Activated CD8-positive, alpha-beta T cell treated with anti-CD3 and anti-CD28 coated beads, Interleukin-2, amount 10 ng/mL, durations not matched to agents 7 days and 5 days (primary cell): ENCODE measurements at places on chromosomes 16 and 17.

DNA sequence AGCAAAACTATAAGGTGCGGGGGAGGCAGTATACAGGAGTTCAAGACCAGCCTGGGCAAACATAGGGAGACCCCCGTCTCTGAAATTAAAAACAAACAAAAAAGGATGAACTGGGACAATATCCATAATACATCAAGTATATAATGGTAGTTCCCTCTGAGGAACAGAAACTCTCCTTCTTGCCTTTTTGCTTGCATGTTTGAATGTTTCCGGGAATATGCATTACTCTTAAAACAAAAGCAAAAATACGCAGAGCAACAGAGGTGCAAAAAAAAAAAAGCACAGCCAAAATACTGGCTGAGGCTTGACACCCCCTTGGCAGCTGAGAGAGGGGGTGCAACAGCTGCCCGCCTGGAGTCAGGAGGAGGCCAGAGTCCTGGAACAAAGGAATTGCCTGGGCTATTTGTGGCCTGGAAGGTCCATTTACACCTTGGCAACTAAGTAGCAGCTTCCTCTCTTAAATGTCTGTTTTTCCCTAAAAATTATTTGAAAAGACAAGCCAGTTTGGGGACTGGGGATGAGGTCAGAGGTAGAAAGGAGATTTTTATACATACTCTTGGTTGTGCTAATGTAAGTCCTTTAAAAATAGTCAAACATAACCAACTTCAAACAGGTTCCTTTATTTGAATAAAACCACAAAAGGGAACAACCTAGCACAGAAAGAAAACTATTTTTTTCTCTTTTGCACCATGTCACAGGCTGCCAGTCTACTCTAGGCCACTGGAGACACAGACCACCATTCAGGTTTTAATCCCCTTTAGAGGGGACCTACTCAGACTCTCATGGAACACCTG, 19.5 kb downstream of the USP7 start:
- DNase-seq: no peak

DNA sequence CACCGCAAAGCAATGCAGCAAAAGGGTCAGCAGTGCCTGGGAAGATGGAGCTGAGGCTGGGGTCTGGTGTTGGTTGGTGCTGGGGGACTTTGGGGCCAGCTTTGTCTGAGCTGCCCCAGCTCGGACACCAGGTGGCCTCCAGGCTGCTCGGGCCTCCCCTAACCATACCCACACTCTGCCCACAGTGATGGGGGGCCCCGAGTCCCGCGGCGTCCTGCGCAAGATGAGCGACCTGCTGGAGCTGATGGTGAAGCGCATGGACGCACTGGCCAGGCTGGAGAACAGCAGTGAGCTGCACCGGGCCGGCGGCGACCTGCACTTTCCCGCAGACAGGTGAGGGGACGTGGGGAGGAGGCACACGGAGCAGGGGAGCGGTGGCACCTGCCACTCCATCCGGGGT, 13.8 kb downstream of the MGAT5B start:
- no peak for DNase-seq

DNA sequence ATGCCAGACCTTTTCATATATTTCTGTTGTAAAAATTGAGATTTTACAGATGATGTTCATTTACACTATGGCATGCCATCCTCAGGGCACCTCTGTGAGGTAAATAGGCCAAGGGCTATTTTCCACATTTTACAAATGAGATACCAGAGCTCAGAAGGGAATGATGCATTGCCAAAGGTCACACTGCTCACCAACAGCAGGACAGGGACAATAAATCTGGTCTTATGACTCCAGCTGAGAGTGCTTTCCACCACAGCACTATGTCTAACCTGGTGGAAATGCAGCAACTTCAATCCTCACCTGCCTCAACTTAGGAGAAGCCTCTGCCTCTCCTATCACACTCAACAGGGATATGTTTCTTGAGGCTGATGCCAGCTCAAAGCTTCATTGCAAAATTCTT, 40.6 kb downstream of the GRIN2A start:
- DNase-seq: no peak

GRCh38 chr17:58560511-58560910, 46.1 kb upstream of the MTMR4 start:
- DNase-seq: no peak

DNA sequence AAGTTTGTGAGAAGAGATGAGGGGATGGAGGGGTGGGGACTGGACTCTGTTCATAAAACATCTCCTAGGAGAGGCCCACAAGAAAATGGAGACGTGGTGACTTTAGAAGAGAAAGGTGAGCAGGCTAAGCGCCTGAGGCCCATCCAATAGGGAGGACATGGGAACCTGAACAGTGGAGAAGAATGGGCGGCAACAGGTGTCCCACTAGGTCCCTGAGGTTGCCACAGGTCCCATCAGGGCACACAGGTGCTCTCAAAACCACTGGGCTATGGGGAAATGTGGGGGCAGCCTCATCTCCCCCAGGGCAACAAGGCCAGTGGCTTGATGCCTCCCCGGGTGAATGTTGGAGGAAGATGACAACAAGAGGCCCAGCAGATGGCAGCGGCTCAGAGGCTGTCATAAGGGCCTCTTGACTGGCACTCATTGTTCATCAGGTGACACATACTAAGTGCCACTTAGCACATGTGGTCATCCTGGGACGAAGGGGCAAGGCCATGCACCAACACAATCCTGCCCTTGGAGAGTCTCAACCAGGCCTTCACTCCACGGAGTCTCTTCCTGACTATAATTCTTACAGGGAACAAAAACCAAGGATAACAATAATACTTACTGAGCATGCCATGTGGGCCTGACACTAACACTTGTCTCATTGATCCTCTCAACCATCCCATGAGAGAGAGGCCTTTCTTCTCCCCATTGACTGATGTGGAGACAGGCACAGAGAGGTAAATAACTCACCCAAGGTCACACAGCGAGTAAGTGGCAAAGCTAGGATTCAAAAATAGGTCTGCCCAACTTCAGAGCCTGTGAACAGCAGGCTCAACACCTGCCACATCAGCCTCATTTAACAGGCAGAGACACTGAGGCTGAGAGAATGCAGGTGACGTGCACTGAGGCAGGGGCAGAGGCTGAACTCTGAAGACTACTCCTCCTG, 38.0 kb downstream of the CUEDC1 start:
- DNase-seq: peak; percentile 40
